ENCODE measurements at places on chromosomes 6 and 20.

DNA sequence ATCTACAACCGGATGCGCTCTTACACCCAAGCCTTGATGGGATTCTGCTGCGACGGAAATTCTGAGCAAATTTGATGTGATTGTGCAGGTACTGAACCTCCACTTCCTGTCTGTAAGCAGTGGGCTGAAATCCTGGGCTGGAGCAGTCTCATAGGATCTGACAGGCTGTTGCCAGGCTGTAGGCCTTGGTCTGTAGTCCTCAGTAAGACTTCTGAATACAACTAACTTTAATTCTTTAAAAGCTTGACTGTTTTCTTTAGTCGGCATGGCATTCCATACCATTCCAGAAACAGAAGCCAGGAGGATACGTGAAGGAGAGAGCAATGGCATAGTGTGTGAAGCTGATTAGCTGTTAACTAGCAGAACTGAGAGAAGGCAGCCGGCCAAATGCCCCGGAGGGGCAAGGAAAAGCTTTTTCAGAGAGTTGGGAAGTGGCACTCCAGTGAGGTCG, 68.3 kb downstream of the ADTRP start:
- no peak for DNase-seq

DNA sequence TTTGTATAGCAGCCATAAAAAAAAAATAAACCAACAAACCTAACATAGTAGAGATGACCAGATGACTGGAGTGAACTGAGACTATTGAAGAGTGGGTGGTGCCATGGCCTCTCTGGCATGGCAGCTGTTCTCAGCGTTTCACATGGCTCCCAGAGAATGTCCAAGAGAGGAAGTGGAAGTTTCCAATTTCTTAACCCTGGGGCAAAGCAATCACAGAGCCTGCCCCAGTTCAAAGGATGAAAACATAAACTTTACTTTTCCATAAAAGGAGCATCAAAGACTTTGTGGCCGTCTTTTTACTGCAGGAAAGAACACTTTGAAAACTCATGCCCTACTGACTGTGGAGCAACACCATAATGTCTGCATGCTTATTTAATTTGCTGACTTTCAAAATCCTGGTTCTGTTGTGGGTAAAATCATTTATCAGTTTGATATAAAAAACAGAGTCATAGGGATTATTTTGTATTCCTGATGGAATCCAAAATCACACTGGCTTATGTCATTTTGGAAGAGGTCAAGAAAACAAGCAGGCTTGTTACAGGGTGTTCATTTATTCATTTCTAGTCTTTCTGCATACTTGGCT, 165.4 kb downstream of the SLC35B3 start:
- DNase-seq, result no peak

GRCh38 chr6:113625850-113626249, 231.3 kb upstream of the MARCKS start:
- DNase-seq, result no peak

- DNase-seq, result no peak
These were observed 27.8 kb downstream of the TNFAIP3 start for GRCh38 chr6:137894779-137895385.

DNA sequence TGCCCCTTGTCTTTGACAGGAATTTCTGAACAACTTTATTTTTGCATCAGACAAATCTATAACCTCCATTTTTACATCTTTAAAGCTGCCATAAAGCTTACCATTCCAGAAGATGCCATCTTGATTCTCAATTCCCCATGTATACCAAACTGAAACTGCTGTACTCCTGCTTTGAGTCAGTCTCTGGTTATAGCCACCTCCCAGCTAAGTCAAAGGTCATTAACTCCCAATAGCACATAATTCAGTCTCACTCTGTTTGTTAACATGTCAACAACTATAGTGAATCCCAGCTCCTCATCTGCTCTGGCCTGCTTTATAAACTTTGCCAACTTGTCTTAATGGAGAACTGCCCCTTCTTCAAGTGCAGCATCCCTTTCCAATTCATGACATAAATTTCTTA, 343.6 kb downstream of the FRK start:
- no peak for DNase-seq

- peak; percentile 8 for DNase-seq
These were observed 712 bp downstream of the DEK start for GRCh38 chr6:18263418-18264218.

DNA sequence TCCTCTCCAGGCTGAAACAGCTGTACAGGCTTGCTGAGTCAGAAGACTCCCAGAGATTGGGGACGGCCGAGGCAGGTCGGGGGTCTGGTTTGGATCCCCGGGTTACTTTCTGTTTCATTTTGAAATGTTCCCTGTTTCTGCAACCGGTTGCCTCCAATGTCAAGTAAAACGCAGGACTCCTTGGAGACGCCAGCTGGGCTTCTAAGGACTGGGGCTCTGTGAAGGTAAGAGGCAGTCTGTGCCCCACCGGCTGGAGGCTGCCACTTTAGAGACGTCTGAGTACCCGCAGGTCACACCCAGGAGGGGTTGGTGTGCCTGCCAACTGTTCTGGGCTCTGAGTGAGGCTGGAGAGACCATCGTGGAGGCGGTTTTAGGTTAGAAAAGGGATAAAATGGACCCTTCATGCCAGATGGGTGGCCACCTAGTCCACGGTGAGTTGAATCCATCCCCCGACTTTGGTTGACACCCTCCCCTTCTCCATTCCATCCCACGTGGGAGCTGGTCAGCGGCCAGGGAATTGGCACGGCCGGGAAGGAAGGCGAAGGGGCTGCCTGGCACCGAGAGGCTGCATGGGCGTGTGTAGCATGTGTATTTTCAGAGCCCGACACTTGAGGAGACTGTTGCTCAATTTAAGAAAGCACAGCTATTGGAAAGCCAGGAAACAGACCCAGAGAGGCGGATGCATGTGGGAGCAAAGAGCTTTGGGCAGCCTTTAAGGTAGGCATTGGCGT, 240.9 kb downstream of the PHACTR1 start:
- DNase-seq, result peak; percentile 80

DNA sequence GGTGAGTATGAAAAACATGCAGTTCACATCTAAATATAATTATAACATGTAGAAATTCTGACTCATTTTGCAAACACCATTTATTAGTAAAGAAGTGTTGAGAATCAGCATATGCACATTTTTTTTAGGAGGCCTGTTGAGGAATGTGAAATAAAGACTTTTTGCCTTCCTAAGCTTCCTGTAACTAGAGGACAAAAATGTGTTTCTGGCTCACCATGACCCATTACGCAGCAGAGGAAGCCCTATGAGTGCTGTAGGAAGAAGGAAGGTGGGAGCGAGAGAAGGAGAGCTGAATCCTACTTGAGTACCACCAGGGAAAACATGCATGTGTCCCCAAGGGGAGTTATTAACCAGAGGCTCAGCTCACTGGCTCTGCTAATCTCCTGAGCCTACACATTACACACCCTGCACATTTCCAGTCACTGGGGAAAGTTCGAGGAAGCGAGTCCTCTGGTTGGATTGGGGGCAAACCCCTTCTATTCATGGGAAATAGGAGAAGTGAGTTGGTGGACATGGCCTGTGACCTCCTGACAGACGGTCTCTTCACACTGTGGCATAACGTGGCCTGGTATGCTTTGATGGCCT, 540.5 kb upstream of the JAG1 start:
- no peak for DNase-seq
